NCI-H1930 (cell line): ENCODE measurements at places on chromosomes 12 and 14.
A peak's percentile ranks its signal among the peaks of the same experiment; 100 is the strongest.

- DNase-seq: no peak
These were observed 22.0 kb downstream of the CD9 start for GRCh38 chr12:6222078-6222654.

GRCh38 chr14:100663761-100664052 is 63.0 kb upstream of the DLK1 start:
- no peak for DNase-seq

GRCh38 chr12:111298582-111299436 is 70.1 kb downstream of the PHETA1 start:
- DNase-seq: peak; percentile 59

DNA sequence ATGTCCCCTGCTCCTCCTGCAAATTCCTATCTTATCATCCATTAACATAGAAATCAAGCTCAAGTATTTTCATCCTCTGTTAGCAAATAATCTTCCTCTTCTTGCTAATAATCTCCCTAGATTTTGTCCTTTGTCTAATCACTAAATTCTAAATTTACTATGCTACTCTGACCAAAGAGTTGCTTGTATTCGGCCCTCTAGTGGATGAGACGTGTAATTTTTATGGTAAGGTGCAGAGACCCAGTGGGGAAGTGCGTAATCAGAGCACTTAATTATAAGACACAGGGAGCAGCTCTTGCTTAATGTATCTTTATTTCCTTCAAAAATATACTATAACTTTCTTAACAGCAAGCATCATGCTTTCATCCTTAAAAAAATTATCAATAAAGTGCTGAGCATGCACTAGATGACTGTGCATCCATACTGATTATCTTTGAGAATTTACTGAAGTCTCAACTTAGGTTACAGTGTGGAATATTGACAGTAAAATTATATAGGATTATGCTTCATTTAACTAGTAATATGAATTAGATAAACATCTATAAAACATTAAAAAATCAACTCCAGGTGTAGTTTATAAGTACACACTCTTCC is 212.6 kb downstream of the SLC16A7 start:
- no peak for DNase-seq

GRCh38 chr14:102645746-102646440 is 53.4 kb downstream of the RCOR1 start:
- DNase-seq: no peak

- DNase-seq: no peak
These were observed 59.8 kb upstream of the C14orf180 start for GRCh38 chr14:104519721-104520120.

- DNase-seq: no peak
These were observed 21.0 kb upstream of the RNASE2 start for GRCh38 chr14:20934148-20934762.

- DNase-seq: no peak
These were observed 149.5 kb downstream of the STXBP6 start for GRCh38 chr14:24900269-24901100.

GRCh38 chr12:51238037-51238509 is 553 bp upstream of the DAZAP2 start:
- peak; percentile 19 for DNase-seq

DNA sequence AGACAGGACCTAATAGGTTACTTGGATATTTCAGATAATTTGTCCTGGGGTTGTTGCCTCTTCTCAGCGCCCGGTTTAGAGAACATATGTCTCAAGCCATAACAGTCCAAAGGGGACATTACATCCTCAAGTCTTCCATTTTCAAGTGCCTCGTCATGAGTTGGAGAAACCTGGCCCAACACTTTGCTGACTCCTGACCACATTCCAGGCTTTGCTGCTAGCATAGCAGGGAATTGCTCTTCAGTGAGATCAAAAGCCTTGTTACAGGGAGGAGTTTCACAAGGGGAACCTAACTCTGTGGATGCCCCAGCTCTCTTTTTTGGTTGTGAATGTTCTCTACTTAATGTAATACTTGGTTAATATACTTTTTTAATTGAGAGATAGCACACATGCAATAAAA is 8.2 kb upstream of the MMP19 start:
- no peak for DNase-seq

- DNase-seq: no peak
These were observed 26.9 kb downstream of the TCP11L2 start for GRCh38 chr12:106329231-106329982.

GRCh38 chr12:79085106-79085682 is 220.6 kb downstream of the SYT1 start:
- DNase-seq: no peak

- no peak for DNase-seq
These were observed 128.5 kb downstream of the HMGA2 start for GRCh38 chr12:65952737-65953209.

GRCh38 chr14:57487771-57488170 is 5.9 kb downstream of the CCDC198 start:
- DNase-seq: no peak

DNA sequence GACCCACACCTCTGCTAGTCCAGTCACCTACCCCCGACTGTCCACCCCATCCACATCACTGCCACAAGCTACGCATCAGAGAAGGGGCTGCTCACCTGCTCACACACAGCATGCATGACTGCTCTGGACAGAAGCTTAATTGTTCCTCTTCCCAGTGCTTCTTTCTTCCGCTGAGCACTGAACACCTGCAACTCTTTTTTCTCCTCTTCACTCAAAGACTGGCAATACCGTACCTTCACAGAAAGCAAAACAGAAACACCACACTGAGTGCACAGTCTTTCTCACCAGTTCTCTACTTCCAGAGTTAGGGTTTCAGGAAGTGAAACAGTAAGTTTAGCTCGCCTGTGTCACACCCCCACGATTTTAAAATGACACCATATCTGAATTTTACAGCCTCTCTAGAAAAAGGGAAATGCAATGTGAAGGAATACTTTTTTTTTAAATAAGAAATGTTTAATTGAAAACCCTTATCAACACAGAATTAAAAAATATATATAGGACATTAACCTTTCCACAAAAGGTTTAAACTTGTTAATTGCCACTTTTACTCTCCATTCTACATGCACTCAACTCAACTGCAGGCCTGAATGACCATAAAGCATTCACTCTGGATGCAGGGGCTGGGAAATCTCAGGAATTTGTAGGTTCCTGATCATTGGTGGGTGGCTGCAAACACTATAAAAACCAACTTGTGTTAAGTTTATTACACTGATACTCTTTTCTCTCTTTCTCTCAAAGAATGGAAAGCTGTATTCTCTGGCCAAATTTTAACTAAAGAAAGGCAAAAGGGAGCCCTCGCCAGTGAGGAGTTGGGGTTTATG is 120.0 kb downstream of the PRICKLE1 start:
- DNase-seq: no peak
